Mucosa of gallbladder (tissue), 1 donor: ENCODE measurements at places on chromosomes 11 and 22.
A peak's percentile ranks its signal among the peaks of the same experiment; 100 is the strongest.

- DNase-seq: peak; percentile 83
Measured at GRCh38 chr11:62400760-62401159, 18.1 kb upstream of the SCGB1A1 start.

DNA sequence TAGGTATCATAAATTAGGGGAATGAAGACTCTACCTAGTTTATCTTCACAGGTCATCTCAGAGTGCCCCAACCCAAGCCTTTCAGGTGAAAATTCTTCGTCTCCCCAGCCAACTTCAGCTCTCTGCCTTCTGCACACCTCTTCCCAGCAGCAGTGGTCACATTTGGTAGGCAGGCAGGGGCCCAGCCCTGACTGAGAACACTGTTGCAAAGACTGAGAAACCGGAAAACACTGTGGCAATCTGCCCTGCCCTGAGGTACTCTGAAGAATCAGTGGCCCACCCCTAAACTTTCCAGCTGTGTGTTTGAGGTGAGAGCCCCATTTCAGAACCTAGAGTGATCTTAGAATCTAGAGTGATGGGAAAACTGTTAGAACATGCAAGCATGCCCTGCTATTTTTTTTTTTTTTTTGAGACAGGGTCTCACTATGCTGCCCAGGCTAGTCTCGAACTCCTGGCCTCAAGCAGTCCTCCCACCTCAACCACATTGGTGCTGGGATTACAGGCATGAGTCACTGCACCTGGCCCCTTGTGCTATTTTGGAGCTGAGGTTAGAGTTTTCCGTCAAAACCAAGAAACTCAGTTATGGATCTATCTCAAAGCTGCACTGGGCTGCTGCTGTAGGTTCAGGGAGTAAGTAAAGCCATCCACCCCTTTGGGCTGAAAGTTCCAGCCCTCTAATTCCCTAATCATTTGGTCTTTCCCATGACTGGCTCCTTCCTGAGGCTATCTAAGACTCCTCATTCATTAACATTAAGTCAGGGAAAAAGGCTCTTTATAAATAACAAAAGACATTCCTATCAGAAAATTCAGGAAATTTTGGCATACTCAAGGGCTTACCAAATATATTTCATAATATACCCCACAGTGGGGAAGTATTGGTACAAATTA lies 1.7 kb upstream of the LDHA start:
- DNase-seq: no peak

DNA sequence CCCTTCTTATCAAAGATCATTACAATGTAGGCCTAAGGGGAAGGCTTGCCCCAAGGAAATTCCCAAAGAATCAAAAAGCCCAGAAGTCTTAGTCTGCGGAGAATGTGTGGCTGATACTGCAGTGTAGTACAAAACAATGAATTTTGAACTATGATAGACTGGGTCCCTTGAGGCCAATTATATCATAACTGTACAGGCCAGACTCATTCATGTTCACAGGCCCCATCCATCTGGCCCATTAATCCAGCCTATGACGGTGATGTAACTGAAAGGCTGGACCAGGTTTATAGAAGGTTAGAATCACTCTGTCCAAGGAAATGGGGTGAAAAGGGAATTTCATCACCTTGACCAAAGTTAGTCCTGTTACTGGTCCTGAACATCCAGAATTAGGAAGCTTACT lies 35.2 kb downstream of the IGLL1 start:
- no peak for DNase-seq

DNA sequence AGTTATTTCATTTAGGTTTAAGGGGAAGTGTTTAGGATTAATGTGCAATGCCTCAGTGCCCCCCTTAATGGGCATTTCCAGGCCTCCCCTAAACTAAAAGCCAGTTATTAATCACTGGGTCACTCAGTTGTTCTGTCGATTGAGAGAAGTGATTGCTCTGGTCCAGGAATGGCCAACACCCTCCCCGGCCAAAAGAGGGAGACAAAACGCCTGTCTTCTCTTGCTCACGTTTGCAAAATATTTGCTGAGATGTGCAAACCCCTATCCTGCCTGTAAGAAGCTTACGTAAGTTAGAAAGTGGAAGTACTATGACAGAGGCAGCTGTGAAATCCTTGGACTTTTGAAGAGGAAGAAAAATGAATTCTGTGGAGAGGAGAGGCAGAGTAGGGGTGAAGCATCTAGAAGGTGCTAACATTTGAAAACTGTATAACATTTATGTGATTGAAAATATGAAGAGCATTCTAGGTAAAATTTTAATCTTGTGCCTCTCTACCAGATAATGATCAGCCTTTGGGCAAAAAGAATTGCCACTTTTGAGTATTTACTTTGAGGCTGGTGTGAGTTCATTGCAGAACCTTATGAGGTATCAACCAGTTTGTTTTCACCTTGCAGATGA lies 37.7 kb downstream of the NTM start:
- DNase-seq: peak; percentile 41

GRCh38 chr11:20275987-20276965 lies 87.2 kb upstream of the HTATIP2 start:
- no peak for DNase-seq

GRCh38 chr11:78380615-78381051 lies 37.0 kb downstream of the GAB2 start:
- DNase-seq: no peak
